ENCODE measurements at places on chromosomes 6 and 20.

- DNase-seq = no peak
Measured at GRCh38 chr20:52833901-52834300, 138.3 kb upstream of the TSHZ2 start.

DNA sequence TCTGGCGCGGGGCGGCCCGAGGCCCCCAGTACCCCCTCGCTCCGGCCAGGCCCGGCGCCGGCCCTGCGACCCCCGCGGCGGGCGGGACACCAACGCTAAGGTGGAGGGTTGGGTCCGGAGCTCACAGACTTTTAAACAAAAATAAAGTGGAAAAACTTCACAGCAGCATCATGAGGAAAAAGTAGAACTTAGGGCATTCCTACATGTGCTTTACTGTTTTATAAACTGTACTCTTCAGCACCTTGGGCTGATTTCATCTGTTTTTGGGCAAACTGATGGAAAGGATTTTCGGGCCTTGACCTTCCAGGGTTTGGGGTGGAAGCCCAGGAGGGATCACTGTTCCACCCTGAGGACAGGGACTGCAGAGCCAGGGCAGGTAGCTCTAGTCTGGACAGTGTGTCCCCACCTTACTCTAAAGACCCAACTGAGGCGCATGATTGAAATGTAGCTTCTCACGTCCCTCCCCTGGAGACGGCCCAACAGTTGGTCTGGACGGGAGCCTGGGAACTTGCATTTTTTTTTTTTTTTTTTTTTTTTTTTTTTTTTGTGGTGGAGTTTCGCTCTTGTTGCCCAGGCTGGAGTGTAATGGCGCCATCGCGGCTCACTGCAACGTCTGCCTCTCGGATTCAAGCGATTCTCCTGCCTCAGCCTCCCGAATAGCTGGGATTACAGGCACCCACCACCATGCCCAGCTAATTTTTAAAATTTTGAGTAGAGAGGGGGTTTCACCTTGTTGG is 740 bp downstream of the NELFCD start:
- peak; percentile 45 for DNase-seq

DNA sequence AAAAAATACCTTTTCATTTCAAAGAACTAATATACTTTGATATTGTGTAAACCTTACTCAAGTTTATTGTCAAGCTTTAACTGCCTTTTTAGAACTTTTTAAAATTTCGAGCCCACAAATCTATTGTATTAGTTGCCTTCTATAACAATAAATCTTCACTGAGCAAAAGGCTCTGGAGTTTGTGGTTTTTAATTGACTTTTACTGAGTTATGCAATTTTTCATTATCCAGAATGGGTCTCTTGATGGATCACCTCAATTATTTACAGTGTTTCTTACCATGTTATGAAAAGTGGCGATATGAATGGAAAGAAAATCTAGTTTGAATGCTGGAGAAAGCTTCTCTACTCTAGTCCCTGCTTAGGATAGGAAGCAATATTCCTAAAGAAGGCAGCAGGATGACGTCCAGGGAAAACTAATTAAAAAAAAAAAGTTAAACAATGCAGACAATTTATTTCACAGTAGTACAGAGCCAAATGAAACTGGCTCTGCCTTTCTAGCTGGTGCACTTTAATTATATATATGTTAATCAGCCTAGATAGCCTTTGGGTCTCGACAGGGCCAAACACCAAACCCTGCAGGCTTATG is 5.0 kb downstream of the ID4 start:
- no peak for DNase-seq

DNA sequence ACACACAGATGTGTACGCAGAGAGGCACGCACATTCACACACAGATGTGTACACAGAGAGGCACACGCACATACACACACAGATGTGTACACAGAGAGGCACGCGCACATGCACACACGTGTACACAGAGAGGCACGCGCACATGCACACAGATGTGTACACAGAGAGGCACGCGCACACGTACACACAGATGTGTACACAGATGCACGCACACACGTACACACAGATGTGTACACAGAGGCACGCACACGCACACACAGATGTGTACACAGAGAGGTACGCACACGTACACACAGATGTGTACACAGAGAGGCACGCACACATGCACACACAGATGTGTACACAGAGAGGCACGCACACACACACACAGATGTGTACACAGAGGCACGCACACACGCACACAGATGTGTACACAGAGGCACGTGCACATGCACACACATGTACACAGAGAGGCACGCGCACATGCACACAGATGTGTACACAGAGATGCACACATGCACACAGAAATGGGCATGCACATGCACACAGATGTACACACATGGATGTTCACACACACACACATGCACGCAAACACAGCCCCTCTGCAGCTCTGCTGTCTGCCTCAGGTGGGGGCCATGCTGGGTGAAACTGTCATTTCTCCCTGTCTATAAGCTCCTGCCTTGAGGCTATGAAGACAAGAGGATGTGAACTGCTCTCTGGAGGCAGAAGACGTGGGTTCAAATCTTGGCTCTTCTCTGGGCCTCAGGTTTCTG is 14.3 kb upstream of the MYT1 start:
- DNase-seq = no peak

DNA sequence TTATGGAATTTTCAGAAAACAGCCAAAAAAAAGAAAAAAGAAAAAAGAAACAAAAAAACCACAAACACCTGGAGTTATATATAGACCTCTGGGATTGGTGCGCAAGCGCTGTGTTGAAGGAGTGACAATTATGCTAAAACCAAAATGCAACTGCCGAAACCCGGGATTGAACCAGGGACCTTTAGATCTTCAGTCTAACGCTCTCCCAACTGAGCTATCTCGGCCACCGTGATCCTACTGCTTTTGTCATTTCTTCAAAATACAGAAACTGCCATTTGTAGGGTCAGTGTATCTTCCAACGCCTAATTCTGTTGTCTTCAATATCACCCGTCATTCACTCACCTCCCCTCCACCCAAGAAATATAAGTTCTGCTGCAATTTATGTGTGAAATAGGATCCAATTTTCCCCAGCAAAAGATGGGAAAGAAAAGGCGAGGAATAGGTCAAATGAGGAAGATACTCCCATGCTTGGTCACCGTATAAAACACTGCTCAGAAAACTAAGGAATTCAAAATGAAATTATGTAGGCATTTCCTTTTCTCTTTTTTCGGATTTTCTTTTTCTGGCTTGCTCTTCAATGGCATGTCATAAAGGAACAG is 116.0 kb downstream of the TRIM27 start:
- peak; percentile 20 for DNase-seq

- no peak for DNase-seq
Measured at GRCh38 chr6:15077961-15078360, 167.9 kb upstream of the JARID2 start.

GRCh38 chr6:50873167-50873566 is 54.5 kb downstream of the TFAP2B start:
- DNase-seq = no peak

GRCh38 chr20:31661625-31662371 is 24.1 kb downstream of the COX4I2 start:
- DNase-seq = peak; percentile 80

DNA sequence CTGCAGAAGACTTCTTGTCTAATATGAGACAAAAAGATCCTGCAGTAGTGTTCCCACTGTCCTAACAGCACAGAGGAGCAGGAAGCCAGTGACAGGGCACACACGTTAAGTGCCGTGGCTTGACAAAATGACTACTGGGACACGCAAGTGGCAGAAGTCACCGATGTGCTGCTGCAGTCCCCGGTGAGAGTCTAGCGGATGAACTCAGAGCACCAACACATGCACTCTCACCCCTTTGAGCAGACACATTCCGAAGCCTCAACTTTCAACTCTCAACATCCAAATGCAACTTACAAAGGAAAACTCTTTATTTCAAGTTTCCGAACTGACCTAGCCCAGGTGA is 898 bp downstream of the LAMA4 start:
- no peak for DNase-seq

GRCh38 chr20:37349517-37350491 is 3.9 kb downstream of the SRC start:
- DNase-seq = no peak

GRCh38 chr6:107657373-107657754 is 166.7 kb downstream of the SCML4 start:
- no peak for DNase-seq

GRCh38 chr6:89630488-89630887 is 8.1 kb downstream of the LYRM2 start:
- DNase-seq = no peak

DNA sequence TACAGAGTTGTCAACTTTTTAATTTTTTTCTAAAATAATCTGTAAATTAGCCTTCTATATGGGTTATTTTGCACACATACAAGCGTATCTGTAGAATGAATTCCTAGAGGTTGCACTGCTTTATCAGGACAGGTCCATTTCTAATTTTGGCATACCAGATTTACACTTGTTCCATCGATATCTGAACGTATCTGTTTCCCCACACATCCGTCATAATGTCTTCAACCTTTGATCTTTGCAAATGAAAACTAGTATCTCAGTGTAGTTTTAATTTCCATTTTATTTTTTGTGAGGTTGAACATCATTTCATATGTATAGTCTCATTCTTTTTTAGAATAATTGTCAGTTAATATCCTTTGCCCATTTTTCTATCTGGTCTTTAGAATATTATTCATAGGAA is 22.7 kb downstream of the SENP6 start:
- DNase-seq = no peak

- no peak for DNase-seq
Measured at GRCh38 chr20:11810311-11811083, 107.2 kb upstream of the BTBD3 start.

DNA sequence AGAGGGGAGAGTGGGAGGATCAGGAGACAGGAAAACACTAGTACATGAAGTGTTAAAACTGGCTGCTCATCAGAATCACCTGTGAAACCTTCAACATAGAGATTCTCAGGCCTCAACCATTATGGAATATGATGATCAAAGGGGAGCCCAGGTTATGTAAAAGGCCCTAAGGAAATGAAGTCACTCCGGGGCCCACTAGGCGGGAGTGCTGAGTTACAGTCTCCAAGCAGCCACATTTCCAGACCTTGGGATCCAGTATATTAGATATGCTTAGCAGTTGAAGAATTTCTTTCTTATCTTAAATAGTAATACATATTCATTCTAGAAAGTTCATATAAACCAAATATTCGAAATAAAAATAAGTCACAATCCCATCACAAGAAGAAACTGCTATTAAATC is 476.3 kb downstream of the PRKN start:
- DNase-seq = peak; percentile 11

DNA sequence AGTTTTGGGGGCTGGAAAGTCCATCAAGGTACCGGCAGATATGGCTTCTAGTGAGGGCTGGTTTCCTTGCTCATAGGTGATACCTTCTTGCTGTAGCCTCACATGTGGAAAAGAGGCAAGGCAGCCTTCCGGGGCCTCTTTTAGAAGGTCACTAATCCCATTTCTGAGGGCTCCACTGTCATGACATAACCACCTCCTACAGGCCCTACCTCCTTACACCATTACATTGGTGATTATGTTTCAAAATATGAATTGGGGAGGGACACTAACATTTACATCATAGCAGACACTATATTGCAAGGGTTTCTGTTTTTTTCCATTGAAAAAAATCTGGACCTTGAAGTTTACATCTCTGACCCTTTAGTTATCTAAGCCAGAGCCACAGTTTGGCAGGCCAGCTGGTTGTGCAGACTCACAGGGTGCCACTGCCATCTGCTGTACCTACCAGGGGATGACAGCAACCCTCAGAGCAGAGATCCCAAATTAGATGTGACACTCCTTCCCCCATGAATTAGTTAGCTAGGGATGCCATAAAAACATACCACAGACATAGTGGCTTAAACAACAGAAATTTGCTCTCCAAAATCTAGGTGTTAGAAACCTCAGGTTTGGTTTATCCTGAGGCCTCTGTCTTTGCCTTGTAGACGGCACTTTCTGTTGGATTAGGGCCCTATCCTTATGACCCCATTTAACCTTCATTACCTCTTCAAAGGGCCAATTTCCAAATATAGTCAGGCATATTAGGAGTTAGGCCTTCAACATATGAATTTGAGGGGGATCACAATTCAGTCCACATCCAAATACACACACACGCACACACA is 166.4 kb upstream of the RNF217 start:
- peak; percentile 13 for DNase-seq

GRCh38 chr6:35786810-35787209 is 6.0 kb downstream of the CLPSL1 start:
- no peak for DNase-seq

DNA sequence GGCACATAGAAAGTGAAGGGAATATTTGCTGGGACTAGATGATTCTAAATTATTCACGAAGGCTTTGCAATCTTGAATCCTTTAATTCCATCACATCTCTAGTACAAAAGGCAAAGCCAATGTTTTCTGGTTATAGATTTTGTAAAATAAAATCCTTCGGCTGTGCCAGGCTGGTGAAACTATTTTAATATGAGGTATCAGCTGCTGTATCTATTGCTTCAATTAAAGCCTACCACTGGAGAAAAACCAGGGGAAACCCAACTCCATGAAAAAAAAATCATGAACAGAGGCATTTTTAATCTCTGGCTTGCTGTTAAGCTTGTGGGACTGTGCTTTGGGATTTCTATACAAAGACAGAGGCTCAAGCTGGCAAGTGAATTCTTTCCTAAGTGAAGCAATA is 271.8 kb downstream of the QKI start:
- DNase-seq = no peak

GRCh38 chr20:2523919-2524708 is 12.3 kb upstream of the TMC2 start:
- DNase-seq = peak; percentile 75

DNA sequence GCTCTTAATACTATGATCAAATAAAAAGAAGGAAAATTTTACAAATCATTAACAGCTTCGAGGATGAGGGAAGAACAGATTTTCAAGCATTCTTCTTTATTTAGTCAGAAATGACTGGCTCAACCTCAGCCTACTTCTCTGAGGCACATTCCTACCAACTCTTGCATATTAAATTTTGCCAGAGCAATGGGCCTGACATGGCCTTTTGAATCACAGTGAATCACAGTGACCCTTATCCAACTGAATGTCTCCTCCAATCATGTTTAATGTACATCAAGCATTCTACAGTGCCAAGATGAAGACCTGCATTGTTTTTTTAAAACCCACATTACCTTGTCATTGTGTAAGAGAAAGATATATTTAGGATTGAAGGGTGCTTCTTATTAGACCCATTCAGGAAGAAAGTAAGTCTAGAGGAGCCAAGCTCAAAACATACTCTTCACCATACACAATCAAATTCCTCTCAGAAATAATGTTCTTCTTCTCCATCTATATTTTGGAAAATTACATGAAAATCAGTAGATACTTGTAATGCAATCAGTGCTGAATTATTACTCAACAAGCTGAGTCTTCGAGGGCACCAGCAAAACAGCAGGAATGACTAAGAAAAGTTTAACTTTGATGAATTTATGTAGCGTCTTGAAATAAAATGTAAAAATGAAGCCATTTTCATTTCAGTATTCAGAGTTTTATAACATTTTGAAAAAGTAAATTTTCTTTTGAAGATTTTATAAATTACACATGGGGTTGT is 44.1 kb upstream of the MOXD1 start:
- DNase-seq = no peak

DNA sequence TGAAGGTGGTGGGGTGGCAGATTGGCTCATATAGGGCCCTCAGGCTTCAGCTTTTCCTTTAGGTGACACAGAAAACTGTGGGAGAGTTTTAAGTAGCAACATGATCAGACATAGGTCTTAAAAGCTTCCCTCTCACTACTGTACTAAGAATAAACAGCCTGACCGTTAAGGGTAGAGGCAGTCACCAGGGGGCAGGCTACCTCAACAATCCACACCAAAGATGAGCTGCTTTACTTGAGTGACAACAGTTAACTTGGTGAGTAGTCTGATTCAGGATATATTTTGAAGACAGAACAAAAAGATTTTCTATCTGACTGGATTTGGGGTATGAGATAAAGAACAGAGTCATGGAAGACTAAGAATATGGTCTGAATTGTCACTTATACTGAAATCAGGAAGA is 193.1 kb upstream of the SHLD1 start:
- DNase-seq = peak; percentile 51

GRCh38 chr6:42598300-42598699 is 34.5 kb downstream of the UBR2 start:
- no peak for DNase-seq
